ENCODE measurements at places on chromosomes 5 and 9. TPM values are rescaled to one million over a fixed set of nuclear protein-coding genes. Genes with fewer than 3 reads are reported as not detected.

DNA sequence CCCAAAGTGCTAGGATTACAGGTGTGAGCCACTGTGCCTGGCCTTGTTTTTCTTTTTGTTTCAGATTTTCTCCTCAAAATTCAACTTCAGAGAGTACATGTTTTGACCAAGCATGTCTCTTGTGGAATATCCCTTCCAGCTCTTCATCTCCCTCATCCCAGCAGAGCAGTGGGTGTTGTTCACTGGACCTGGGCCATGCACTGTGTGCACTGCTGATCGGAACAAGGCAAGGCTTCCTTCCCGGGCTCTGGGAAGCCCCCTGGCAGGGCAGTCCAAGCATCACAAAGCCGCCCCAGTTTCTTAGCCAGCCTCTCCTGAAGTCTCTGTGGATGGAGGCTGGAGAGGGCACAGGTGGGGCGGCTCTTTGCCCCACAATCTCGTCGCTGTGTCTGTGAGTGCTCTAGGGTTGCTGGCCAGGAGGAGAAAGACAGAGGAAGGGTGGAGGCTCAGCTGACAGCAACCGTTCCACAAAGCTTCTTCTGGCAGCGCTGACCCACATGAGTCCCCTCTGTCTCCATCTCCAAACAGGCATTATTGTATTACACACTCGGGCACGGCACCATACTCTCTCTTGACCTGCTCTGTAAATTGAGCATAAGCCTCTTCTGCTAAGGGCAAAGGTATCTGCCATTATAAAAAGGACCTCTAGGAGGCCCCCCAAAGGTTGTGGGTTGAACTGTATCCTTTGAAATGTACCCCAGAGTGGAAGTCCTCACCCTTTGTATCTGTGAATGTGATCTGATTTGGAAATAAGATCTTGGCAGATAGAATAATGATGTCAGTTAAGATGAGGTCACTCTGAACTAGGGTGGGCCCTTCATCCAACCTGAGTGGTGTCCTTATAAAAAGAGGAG is 89.6 kb downstream of the TARS1 start:
- no peaks in the 10 kb centered on the region for H3K4me1 ChIP-seq
- no peak overlapping the region for H3K27ac ChIP-seq
- no peaks in the 10 kb centered on the region for H3K36me3 ChIP-seq

The ZDHHC11 gene
- 12.6 TPM for total RNA-seq

The ABO gene
- total RNA-seq = 16.8 TPM

The AGPAT2 gene
- total RNA-seq = 117 TPM

The NSA2 gene
- total RNA-seq = 50.8 TPM

DNA sequence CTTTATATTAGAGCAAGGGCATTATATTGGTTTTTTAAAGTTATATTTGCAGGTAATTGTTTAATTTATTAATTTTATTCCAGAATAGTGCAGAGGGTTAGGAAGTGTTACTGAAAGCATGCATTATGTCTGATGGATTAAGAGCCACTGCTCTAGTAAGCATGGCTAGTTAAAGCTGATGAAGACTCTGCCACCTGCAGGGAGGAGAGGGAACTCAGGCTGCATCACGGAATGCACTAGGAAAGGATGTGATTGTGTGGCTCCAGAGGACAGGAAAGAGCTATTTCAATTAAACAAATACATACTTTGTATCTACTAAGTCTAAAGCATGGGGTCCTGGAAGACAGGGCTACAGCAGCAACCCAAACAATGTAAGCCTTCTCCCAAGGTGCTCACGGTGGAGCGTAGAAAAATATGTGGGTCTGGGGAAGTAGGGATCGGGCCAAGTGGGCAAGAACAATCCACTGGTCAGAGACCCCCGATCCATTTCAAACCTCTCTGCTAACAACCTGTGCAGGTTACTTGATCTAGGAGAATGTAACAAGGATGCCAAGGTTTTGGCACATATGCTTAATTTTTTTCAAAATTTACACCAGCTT is 15.3 kb upstream of the GRXCR2 start:
- H3K27me3 ChIP-seq = no peaks in the 10 kb centered on the region
- no peaks in the 10 kb centered on the region for H3K4me1 ChIP-seq
- H3K4me3 ChIP-seq = no peak overlapping the region
- no peaks in the 10 kb centered on the region for H3K36me3 ChIP-seq
- H3K27ac ChIP-seq = no peak overlapping the region

- H3K4me3 ChIP-seq = peak overlapping the region; percentile 92
- no peaks in the 10 kb centered on the region for H3K27me3 ChIP-seq
- no peaks in the 10 kb centered on the region for H3K36me3 ChIP-seq
- peak; percentile 82 for DNase-seq
- peaks cover 18% of the 10 kb centered on the region for H3K4me1 ChIP-seq
- H3K27ac ChIP-seq = peak overlapping the region; percentile 99
These were observed 890 bp downstream of the PIK3R1 start for GRCh38 chr5:68216245-68217046.

Measured in upper lobe of right lung (tissue), 1 donor.